ENCODE measurements at places on chromosomes 5 and 9.

DNA sequence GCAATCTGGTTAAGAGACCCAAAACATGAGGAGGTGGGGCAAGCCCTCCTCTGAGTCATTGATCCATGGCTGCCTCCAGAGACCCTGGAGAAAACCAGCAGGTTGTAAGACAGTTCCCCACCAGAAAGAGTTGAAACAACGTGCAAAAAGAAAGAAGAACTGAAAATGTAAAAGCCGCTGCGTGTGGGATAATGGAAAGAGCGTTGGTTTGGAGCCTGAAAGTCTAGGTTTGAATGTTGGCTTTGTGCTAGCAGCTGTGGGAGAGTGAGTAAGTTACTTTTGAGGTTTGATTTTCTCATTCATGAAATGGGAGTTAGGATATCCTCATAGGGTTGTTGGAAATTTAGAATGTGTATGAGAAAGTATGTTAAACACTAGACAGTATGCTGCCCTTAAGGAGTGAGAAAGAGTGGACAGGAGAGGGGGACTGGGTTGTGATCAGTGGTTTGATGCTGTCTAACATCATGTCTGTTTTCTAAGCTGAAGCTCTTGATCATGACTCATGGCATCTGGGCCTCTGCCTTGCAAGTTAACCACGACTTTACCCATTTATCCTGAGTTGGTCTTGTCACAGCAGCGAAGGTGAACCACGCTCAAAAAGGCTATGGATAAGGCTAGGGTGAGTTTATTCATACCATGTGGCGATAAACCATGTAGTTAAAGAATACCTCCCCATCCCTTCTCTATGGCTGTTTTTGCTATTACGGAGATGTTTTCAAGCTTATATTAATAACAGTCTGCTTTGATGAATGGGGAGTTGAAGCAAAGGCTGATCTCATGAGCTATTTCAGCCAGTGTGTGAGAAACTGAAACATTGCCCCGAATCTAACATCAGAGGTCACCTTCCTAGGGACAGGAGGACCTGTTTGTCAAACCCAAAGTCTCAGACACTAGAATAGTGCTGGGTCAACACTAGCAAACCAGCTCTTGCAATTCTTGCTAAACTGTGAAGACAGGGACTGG, 41.3 kb downstream of the ZNF366 start:
- no peak for DNase-seq

GRCh38 chr9:88234114-88234513, 95.8 kb upstream of the SPATA31C2 start:
- no peak for DNase-seq

- no peak for DNase-seq
Observed at GRCh38 chr5:30069441-30070263, 1123.8 kb upstream of the CDH6 start.

- no peak for DNase-seq
Observed at GRCh38 chr5:5183189-5183699, 43.1 kb downstream of the ADAMTS16 start.

DNA sequence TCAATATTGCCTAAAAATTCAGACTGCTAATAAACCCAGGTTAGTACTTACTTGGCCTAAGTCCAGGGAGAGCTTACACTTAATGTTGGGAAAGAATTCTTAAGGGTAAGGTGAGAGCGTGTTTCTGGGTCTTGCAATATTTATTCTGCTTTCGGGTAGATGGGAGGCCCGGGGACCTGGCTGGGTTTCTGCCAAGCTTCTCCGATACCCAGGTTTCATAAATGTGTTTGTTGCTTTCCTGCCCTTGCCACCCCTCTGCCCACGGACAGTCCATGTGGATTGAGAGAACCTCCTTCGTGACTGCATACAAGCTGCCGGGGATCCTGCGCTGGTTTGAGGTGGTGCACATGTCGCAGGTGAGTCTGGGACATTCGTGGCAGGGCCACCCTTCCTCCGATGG, 48.4 kb upstream of the FOXI1 start:
- DNase-seq, result no peak

Measured in NCI-H187 treated with DMSO at 0.1 percent for 48 hours (cell line).